ENCODE measurements at places on chromosomes 12 and 14.

- no peak for DNase-seq
Observed at GRCh38 chr12:124852329-124852831, 11.3 kb downstream of the SCARB1 start.

GRCh38 chr14:96156804-96157760, 47.6 kb upstream of the BDKRB2 start:
- no peak for DNase-seq

DNA sequence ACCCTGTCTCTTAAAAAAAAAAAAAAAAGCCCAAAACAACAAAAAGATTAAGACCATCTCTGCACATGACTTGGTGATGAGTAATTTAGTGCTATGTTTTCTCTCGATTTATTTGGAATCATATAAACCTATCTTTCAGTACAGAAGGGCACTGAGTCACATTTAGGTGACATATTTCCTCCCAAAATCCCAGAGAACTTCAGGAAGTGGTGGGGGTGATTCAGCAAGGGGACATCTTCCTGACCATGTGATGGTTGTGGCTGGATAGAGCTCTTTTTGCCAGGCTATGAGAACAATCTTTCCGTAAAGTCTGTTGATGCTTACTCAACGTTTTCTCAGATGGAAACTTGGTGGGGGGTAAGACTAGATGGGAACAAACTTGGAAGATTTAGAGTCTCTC, 50.0 kb downstream of the PPFIBP1 start:
- peak; percentile 83 for DNase-seq

DNA sequence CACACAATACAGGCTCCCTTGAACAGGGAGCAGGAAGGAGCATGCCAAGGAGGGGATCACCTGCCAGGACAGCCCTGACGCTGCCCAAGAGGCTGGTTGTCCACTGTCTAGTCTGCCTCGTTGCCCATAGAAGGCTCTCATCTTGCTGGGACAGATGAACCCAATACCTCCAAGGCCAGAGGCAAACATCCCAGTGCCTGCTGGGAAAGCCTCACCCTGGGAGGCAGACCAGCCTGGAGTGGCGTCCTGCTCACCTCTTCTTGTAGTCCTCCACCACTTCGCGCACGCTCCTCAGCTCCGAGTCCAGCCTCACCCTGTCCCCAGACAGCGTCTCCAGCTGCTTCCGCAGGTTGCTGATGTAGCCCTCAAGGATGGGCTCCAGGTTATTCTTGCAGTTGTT, 2.4 kb downstream of the KRT73 start:
- no peak for DNase-seq

DNA sequence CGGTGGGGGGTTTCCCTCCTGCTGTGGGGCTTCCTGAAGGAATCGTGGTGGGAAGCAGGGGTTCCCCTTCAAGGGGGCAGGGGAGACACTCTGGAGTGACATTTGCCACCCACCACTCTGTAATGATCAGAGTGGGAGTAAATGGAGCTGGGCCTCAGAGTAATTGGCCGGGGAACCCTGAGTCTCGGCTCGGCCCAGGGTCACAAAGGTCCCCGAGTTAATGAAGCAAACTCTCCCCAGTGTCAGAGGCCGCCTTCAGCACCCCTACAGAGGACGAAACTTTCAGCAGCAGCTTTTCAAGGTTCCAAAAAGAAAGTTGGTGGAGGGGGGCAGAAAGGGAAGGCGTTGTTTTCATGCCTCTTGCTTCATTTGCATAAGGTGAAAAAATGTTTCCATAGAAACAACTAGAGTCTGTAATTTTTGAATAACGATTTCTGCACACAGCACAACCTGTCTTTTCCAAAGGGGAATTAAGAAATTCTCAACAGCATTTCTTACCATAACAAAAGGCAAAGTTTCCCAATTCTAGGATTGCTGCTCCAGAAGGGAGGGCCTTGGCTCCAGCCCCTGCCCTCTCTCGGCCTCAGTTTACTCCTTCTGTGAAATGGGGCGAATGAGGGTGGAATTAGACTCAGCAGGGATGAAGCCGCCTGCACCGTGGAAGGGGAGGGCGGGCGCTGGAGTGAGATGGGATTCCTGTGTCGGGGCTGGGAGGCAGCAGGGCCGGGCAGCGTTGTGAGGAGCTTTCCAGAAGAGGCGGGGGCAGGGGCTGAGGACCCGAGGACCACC, 67.0 kb upstream of the BEGAIN start:
- DNase-seq, result no peak

DNA sequence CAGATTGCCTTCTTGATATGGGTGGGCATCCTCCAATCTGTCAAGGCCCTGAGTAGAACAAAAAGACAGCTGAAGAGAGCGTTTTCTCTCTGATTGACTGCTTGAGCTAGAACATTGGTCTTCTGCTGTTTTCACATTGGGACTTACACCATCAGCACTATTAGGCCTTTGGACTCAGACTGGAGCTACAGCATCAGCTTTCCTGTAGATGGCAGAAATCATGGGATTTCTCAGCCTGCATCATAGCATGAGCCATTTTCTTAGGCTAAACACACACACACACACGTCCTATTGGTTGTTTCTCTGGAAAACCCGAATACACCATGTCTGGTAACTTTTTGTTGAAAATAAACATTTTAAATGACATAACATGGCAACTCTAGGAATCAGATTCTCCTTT, 15.8 kb upstream of the PPM1A start:
- no peak for DNase-seq

DNA sequence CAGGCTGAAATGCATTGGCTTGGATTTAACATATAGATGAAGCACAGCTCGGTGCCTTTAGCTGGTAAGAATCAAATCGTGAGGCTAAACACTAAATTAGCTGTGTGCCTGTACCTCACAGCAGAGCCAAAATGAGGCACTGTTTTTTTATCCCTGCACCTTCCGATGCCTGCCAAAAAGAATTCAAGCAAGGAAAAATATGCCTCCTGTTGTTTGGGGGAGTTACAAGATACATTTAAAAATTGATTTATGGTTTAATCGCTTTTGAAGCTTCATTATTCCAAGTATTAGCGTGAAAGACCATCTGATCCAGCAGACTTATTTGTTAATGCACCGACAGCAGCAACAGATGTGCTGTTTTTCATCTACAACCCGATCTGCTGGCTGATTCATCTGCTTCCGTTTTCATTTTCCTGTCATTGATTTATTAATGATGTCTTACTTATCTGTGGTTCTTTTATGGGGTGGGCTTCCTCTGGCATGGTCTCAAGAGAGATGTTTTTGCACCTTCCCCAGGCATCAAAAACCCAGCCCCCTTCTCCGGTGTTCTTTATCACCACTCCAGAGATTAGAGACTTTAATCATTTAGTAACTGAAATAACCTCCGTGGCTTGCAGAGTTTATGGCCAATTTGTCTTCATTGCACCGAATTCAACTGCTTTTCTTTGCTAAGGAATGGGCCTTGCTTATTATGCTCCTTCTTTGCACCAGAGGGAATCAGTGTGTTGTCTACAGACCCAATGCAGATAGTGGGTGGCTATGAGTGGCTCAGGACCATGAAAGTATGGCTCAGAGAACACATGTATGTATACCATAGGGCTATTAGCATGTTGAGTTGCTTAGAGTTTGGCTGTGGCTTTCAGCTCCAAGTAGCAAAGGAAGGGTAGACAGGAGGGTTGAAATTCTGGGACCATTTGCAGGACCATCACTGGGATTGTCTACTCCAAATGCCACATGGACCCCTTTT, 166.8 kb upstream of the TMEM260 start:
- no peak for DNase-seq

GRCh38 chr12:132952371-132953162, 3.5 kb downstream of the ZNF605 start:
- DNase-seq, result no peak

DNA sequence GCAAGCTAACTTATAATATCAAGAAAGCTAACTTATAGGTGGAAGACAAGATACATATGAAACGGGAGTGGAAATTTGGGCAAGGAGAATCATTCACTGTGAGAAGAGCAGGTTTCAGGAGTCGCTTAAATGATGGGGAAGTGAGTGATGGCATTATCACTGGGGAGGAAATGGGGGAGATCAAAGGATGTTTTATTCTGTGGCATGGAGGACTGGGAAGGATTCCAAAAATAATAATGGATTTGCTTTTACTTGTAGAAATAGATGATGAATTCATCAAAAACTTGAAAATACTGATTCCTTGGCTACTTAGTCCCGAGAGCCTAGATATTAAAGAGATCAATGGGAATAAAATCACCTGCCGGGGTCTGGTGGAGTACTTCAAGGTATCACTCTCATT, 47.8 kb downstream of the SAV1 start:
- peak; percentile 51 for DNase-seq

DNA sequence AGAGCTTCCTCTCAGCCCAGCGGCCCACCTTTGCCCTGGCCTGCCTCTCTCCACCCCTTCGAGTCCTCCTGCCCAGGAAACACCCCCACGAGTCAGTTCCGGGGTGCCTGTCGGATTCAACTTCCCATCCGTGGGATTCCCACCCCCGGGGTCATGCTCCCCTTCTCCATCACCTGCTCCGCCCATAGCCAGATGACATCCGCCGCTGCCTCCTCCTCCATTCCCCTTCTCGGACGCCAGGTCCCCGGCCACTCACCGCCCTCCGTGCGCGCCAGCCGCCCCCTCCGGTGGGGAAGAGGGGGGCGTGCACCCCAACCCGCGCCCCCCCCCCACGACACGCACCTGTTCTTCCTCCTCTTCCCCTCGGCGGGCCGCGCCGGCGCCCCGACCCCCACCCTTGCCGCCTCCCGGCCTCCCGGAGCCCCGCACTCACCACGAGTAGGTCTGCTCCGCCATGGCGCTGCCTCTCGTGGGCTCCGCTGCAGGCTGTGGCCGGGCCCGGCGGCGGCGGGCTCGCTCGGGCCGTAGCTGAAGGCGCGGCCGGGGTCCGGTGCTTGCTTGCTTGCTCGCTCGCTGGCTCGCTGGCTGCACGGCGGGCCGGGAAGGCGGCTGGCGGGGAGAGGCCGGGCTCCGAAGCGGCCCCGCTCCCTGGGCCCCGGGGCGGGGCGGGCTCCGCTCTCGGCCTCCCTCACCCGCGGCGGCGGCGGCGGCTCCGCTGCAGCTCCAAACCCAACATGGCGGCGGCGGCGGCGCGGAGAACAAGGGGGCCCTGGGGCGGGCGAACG, 554 bp downstream of the SPPL3 start:
- peak; percentile 75 for DNase-seq

GRCh38 chr14:54333511-54333910, 63.3 kb upstream of the CDKN3 start:
- no peak for DNase-seq

GRCh38 chr14:99596772-99597171, 7.2 kb downstream of the CCDC85C start:
- DNase-seq, result no peak

GRCh38 chr12:124743479-124744272, 120.0 kb downstream of the SCARB1 start:
- no peak for DNase-seq

DNA sequence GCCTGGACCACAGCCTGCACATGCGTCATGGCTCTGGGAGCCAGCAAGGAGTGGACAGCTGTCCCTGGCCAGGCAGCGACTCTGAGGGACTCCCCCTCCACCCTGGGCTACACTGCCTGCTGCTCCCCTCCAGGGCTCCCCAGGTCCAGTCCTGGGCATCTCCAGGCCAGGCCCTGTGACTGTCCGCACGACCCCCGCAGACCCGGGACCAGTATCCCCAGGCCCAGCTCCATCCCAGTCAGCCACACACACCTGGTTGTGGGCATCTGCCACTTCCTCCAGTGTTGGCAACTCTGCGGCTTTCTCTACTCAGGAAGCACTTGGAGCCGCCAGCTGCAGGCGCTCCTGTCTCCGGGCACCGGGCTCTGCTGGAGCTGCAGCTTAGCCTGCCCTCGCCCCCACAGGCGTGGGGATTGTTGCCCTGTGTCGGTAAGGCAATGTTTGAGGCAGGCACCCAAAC, 2.4 kb downstream of the ULK1 start:
- no peak for DNase-seq

DNA sequence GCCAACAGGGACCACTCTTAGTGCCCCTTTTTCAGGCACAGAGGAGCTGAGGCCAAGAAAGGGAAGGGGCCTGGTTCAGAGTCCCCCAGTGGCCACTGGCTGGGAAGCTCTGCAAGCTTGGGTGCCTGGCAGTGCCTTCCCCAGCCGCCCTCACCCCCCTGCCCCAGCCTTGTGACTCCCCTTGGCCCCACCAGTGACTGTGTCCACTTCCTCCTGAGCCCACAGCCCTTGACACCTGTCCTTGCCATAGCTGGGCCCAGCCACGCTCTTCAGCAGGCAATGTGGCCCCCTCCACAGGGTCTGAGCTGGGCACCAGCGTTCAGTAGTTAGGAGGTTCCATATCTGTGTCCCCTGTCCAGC, 19.0 kb upstream of the C14orf180 start:
- DNase-seq, result no peak
